Mesothelial cell of epicardium (in vitro differentiated cells): ENCODE measurements at places on chromosomes 5 and 9. TPM values are rescaled to one million over a fixed set of nuclear protein-coding genes. Genes with fewer than 3 reads are reported as not detected.

PCDHGC4 gene
- 5.2 to 6.2 TPM (median 5.2 TPM) in 3 replicates for total RNA-seq

SPRY4 gene
- total RNA-seq = 21.3 to 21.5 TPM (median 21.4 TPM) in 3 replicates

POU5F2 gene
- total RNA-seq = 1.7 to 1.9 TPM (median 1.7 TPM) in 3 replicates

CER1 gene
- total RNA-seq = 0.78 to 1.2 TPM (median 1.0 TPM) in 3 replicates

NUTM2G gene
- total RNA-seq = 0.16 to 0.20 TPM in 2 of 3 replicates, not detected in the other

WWC1 gene
- 29.9 to 35.1 TPM (median 32.8 TPM) in 3 replicates for total RNA-seq

SLC23A1 gene
- total RNA-seq = not detected in 3 replicates

STK32A gene
- 3.3 to 6.3 TPM (median 3.5 TPM) in 3 replicates for total RNA-seq

LCN12 gene
- 13.3 to 15.9 TPM (median 13.8 TPM) in 3 replicates for total RNA-seq

ALDH1B1 gene
- total RNA-seq = 17.5 to 20.3 TPM (median 19.7 TPM) in 3 replicates

PCDHB9 gene
- 14.5 to 16.0 TPM (median 15.1 TPM) in 3 replicates for total RNA-seq

CD74 gene
- 16.1 to 17.1 TPM (median 16.9 TPM) in 3 replicates for total RNA-seq

FBXL17 gene
- total RNA-seq = 13.8 to 21.6 TPM (median 17.3 TPM) in 3 replicates

F2RL1 gene
- 5.7 to 6.6 TPM (median 6.6 TPM) in 3 replicates for total RNA-seq

BARHL1 gene
- 0.11 to 0.18 TPM in 2 of 3 replicates, not detected in the other for total RNA-seq

PTGS1 gene
- 8.0 to 9.2 TPM (median 8.2 TPM) in 3 replicates for total RNA-seq

DPYSL3 gene
- total RNA-seq = 161 to 169 TPM (median 165 TPM) in 3 replicates

SHOC1 gene
- total RNA-seq = not detected in 3 replicates

MCTP1 gene
- total RNA-seq = 7.9 to 10.2 TPM (median 9.1 TPM) in 3 replicates

GFI1B gene
- not detected in 3 replicates for total RNA-seq

MEGF10 gene
- total RNA-seq = 2.8 to 4.1 TPM (median 3.0 TPM) in 3 replicates

TMEM141 gene
- 70.4 to 72.4 TPM (median 71.7 TPM) in 3 replicates for total RNA-seq

TMCO6 gene
- total RNA-seq = 20.6 to 21.2 TPM (median 21.0 TPM) in 3 replicates

MYOZ3 gene
- total RNA-seq = 8.5 to 9.4 TPM (median 8.5 TPM) in 3 replicates

SIT1 gene
- not detected in 3 replicates for total RNA-seq

PKN3 gene
- 5.2 to 6.6 TPM (median 5.9 TPM) in 3 replicates for total RNA-seq
